ENCODE measurements at places on chromosomes 12 and 14. TPM values are rescaled to one million over a fixed set of nuclear protein-coding genes. Genes with fewer than 3 reads are reported as not detected.

The GLT1D1 gene
- total RNA-seq = not detected

The CLMN gene
- total RNA-seq = 7.4 TPM

The RTL1 gene
- total RNA-seq = 0.23 TPM

The SDS gene
- 2.1 TPM for total RNA-seq

The GOLGA5 gene
- total RNA-seq = 20.3 TPM

The CCNB1IP1 gene
- total RNA-seq = 46.5 TPM

The TMEM233 gene
- total RNA-seq = 0.03 TPM

The PLEKHH1 gene
- 3.2 TPM for total RNA-seq

The REC8 gene
- total RNA-seq = 3.2 TPM

The TMEM52B gene
- total RNA-seq = 0.12 TPM

The SETD3 gene
- 49.0 TPM for total RNA-seq

The TMTC1 gene
- 0.03 TPM for total RNA-seq

The CCDC197 gene
- total RNA-seq = not detected

The C14orf39 gene
- total RNA-seq = not detected

The TMEM121 gene
- 8.0 TPM for total RNA-seq

The RIMBP2 gene
- 0.08 TPM for total RNA-seq

The THTPA gene
- 15.5 TPM for total RNA-seq

The POTEM gene
- total RNA-seq = not detected

The AVPR1A gene
- 0.07 TPM for total RNA-seq

The TAS2R30 gene
- total RNA-seq = 0.06 TPM

The GALNT8 gene
- total RNA-seq = not detected
